ENCODE measurements at places on chromosomes 6 and 20. TPM values are rescaled to one million over a fixed set of nuclear protein-coding genes. Genes with fewer than 3 reads are reported as not detected.

- DNase-seq: no peak
Observed at GRCh38 chr6:143694560-143694959, 16.8 kb downstream of the PHACTR2 start.

- DNase-seq: no peak
Observed at GRCh38 chr20:62872184-62872847, 10.7 kb upstream of the TCFL5 start.

GRCh38 chr20:32456869-32457478, 98.8 kb downstream of the ASXL1 start:
- peak; percentile 65 for DNase-seq

DNA sequence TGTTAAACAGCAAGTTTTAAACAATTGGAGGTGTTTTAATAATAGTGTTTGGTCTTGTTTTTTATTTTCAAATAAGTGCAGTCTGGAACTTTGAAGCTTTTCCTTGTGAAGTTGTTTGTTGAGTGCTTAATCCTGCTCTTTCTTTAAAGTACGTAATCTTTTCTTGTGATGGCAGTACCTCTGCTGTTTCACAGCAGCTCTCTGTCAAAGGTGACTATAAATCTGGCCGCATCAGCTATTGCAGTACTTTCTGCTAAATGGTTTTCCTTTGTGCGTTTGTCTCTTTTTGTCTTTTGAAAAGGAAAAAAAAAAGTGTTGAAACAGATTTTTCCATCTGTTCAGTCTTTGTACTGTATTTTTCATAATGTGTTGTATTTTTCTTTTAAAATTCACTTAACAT, 12.7 kb downstream of the STXBP5 start:
- DNase-seq: no peak

- DNase-seq: no peak
Observed at GRCh38 chr20:10779911-10780310, 106.1 kb upstream of the JAG1 start.

- DNase-seq: no peak
Observed at GRCh38 chr6:39339868-39340550, 17.5 kb upstream of the KCNK16 start.

GRCh38 chr20:11090751-11091150, 417.0 kb upstream of the JAG1 start:
- DNase-seq: no peak

DNA sequence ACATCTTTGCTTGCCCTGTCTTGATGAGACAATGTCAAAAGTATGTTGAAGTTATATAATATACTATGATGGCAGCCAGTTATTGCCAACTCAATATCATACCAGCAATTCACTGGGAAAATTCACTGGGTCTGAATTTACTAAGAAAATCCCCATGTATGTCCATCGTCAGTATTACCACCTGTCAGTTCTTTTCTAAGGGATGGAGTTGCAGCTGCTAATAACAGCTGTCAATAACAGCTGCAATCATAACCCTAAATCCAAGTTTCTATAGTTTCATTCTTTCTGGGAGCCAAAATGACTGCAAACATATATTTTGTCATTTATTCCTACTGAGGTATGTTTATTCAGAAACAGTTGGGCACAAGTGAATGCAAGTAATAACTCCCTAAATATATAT, 132.6 kb upstream of the RIN2 start:
- no peak for DNase-seq

DNA sequence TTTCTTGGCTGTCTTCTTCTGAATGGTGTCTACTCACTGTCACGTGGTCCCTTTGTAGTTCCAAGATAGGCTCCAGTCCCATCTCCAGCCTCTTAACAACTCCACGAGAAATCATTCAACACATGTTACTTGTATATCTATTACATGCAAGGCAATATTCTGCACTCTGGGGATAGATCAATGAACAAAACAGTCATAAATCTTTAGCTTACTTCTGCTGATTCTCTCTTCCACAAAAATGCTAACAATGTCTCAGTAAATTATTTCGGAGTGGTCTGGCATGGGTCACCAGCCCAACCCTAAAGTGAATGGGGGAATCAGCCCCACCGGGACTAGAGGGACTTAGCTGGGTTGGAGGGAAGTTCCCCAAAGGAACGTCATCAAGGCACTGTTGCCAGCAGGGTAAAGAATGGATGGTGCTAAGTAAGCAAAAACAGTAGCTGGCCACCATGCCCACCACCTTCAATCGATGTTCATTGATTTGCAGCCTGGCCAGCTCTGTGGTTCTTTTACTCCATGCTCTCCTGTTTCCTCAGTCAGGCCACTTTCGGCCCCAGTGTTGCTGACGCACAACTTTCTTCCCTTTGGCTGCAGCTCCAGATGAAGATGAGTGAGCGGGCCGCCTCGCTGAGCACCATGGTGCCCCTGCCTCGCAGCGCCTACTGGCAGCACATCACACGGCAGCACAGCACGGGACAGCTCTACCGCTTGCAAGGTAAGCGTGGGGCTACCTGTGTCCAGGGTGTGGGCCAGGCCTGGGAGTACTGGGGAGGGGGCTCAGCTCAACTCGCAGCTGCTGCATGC, 167.7 kb downstream of the DOK5 start:
- no peak for DNase-seq

DNA sequence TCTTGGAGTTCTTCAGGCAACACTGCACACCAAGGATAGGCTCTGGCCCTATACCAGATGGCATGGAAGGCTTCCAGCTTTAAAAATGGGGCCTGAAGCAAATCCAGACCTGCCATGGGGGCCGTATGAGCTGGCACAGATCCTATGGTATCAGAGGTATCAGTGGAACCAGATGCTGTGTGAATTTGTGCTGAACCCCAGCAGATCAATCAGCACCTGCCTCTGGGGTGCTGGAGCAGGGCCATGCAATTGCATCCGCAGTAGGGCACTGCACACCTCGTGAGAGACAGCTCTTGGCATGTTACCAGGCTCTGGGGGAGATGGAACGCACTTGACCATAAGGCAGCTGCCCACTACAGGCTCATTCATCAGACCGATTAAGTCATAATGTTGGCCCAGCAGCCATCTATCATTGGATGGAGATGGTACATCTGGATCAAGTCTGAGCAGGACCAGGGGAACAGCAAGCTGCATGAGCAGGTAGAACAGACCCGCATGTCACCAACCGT, 221.5 kb downstream of the MYLK4 start:
- DNase-seq: no peak

DNA sequence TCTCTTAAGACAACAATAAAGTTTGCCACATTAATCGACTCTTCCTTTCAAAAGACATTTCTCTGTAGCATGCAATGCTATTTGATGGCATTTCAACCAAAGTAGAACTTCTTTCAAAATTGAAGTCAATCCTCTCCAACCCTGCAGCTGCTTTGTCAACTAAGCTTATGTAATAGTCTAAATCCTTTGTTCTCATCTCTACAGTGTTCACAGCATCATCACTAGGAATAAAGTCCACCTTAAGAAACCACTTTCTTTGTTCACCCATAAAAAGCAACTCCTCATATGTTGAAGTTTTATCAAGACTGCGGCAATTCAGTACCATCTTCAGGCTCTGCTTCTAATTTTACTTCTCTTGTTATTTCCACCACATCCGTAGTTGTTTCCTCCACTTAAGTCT, 11.5 kb upstream of the BLOC1S5 start:
- DNase-seq: no peak

DNA sequence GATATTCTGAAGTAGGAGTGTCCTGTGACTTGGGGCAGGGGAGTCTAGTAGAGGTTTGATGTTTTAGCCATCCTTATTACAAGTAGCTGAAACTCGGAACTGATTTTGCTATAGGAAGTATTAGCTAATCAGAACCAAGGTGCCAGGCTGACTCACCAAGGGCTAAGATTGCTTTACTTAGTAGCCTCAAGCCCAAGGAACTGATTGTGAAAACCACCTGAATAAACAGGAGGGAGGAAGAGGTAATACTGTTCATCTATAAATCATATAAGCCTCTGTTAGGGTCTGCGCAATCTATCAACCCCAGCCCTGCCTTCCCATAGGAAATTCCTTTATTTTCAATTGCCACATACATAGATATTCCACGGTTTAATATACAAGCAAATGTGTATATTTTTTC, 54.4 kb downstream of the GNAS start:
- DNase-seq: peak; percentile 45

GRCh38 chr6:107083921-107084320, 31.4 kb downstream of the BEND3 start:
- DNase-seq: no peak

DNA sequence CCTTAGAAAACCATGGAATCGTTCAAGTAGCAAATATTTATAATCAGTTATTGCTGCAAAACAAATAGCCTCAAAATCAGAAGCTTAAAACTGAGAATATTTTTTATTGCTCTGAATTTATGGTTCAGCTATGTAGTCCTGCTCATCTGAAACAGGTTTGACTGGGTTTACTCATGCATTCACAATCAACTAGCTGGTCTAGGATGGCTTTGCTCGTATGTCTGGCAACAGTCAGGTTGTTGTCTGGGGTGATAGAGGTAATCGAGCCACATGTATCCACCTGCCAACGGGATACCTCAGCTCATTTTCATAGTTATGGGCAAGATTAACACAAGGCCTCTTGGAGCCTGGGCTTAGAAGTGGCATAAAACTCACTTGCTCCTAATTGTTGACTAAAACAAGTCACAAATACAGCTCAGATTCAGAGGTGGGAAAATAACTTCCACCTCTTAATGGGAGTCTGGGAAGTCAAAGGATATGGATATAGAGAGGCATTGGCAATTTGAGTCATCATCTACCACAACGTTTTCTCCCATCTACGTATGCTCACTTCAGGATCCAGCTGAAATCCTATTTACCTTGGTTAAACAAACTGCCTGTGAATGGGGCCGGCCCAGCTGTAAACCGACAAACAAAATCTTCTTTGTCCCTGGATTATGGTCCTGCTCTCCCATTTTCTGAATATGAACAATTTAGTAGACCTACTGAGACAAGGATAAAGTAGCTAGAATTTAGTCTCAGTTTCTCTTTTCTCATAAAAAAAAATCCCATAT, 54.5 kb upstream of the TENT5A start:
- DNase-seq: peak; percentile 2

DNA sequence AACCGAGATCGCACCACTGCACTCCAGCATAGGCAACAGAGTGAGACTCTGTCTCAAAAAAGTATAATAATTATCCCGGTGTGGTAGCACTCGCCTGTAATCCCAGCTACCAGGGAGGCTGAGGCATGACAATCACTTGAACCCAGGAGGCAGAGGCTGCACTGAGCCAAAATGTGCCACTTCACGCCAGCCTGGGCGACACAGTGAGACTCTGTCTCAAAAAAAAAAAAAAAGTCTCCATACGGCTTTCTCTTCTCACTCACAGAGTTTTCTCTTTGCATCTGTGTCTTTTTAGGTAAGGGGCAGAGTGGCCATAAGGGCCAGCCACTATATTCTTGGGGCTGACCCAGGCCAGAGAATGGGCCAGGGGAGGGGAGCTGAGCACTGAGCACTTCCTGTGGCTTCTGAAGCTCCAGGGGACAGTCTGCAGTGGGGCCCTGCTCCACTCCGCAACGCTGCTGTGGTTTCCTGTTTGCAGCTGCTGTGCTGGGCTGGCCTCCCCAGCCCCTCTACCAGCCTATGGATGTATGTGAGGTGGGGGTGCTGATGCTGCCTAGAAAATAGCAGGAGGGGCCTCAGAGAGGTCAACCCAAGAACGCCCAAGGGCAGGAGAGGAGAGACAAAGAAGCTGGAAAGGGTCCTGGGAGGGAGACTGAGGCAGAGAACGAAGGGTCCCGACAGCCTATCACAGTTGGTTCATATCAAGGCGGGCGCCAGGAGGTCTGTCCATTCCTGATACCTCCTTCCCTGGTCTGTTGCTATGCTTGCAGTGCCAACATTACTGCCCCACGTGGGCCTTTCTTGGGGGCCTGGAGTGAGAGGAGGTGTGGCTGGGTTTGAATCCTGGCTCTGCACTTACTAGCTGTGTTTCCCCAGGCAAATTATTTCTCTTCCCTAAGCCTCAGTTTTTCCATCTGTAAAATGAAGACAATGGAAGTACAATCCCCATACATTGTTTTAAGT, 16.0 kb downstream of the SLA2 start:
- DNase-seq: no peak

GRCh38 chr20:54624706-54625390, 149.5 kb downstream of the DOK5 start:
- DNase-seq: no peak

Gene TGM3
- total RNA-seq: not detected

Gene ECT2L
- not detected for total RNA-seq

Gene GRM4
- total RNA-seq: 0.41 TPM

Gene SLCO4A1
- total RNA-seq: 49.7 TPM

Gene STX16
- 38.3 TPM for total RNA-seq

Gene HLA-DQB2
- total RNA-seq: not detected

- no peak for DNase-seq
Observed at GRCh38 chr6:106360989-106361430, 493 bp downstream of the CRYBG1 start.

- no peak for DNase-seq
Observed at GRCh38 chr6:53834132-53834531, 39.3 kb downstream of the LRRC1 start.

Gene IPCEF1
- 0.34 TPM for total RNA-seq

Gene ADGRG6
- total RNA-seq: 30.3 TPM

Gene GGTLC1
- total RNA-seq: not detected

- no peak for DNase-seq
Observed at GRCh38 chr20:62219101-62219991, 732 bp downstream of the HRH3 start.

- no peak for DNase-seq
Observed at GRCh38 chr6:128271011-128271410, 249.4 kb downstream of the PTPRK start.

DNA sequence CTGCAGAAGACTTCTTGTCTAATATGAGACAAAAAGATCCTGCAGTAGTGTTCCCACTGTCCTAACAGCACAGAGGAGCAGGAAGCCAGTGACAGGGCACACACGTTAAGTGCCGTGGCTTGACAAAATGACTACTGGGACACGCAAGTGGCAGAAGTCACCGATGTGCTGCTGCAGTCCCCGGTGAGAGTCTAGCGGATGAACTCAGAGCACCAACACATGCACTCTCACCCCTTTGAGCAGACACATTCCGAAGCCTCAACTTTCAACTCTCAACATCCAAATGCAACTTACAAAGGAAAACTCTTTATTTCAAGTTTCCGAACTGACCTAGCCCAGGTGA, 898 bp downstream of the LAMA4 start:
- DNase-seq: no peak

Gene OR2J3
- total RNA-seq: not detected

- no peak for DNase-seq
Observed at GRCh38 chr6:112204350-112204706, 50.0 kb downstream of the LAMA4 start.

All from kidney epithelial cell (primary cell).